ENCODE measurements at places on chromosomes 12 and 14.

DNA sequence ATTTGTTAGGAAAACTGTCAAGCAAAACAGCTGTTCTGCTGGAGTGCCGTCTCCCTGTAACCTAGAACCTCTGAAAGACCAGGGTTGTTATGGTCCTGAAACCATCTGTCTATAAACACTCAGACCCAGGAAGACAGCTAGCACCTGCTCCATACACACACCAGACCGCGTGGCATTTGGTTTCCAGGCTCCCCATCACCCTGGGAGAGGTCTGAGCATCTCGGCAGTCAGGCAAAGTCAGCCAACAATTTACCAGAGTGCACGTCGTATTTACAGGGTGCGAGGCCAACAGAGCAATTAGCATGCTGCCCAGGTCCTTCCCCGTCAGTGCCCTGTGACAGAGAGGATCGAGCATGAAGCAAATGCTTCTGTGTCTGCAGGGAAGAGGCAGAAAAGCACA lies 272.5 kb downstream of the SLC15A4 start:
- no peak for DNase-seq

GRCh38 chr12:2627076-2627834 lies 167.5 kb upstream of the FKBP4 start:
- DNase-seq = no peak

DNA sequence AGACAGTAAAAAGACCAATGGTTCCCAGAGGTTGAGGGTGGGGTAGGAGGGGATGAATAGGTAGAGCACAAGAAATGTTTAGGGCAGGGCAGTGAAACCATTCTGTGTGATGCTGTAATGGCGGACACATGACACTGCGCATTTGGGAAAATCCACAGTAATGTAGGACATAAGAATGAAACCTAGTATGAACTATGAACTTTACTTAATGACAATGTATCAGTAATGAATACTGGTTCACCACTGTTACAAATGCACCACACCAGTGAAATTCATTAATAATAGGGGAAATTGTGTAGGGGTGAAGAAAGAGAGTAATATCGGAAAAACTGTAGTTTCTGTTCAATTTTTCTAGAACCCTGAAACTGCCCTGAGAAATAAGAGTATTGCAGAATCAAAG lies 5.6 kb downstream of the ERH start:
- DNase-seq = no peak

DNA sequence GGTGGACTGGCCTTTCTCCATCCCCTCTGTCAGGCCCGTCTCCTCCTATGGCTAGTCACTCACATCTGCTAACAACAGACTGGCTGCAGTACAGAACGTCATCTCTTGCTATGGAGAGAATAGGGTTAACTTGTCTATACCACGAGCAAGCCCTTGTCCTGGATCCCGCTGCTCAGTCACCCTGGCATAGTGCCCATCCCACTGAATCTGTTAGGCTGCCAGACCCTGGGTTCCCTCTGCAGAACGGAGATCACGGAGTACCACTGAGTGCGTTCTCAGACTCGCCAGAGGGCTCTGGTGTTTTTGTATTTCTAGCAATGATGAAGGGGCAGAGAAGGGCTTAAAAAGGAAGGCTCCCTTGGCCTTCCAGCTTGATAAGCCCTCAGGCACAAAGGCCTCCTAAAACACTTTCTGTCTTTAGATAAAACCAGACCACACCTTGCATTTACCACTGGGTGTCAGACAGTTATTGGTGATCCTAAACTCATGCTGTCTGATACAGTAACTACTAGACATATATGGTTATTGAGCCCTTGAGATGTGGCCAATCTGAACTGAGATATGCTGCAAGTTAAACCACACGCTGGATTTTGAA lies 6.3 kb upstream of the NRIP2 start:
- DNase-seq = no peak
